ENCODE measurements at places on chromosomes 13 and 19. TPM values are rescaled to one million over a fixed set of nuclear protein-coding genes. Genes with fewer than 3 reads are reported as not detected.

ANGPTL8 gene
- total RNA-seq: not detected

DNA sequence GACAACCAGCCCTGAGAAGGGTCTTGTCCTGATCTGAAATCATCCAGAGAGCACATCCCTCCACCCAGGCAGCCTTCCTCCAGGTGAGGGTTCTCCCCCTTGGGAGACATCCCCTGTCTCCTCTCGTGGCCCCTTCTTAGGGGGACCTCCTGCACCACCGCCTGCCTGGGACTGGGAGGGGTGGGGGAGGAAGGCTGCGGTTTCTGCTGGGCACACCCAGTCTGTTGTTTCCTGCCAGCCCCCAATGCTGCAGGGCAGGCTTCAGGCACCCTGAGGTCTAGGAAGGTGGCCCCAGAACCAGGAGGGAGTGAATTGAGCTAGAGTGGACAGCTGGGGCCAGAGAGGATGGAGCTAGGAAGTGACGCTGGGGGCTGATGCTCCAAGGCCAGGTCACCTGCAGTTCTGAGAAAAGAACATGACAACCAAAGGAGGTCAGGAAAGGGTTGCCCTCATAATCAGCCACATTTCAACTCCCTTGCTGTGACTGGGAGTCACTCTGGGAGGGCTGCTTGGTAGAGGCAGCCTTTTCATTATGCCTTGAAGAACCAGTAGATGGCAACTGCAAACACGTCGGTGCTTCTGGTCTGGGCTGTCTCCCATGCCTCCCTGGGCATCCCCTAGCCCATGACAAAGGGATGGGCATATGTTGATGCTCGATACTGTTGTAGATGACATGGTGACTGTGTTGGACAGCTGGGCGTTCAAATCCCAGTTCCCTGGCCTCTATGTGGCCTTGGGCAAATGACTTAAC lies 1.4 kb downstream of the ARHGEF18 start:
- no peak for DNase-seq

GRCh38 chr13:104526561-104526960 lies 1460.3 kb upstream of the SLC10A2 start:
- DNase-seq: no peak

CBY2 gene
- not detected for total RNA-seq

CEACAM3 gene
- not detected for total RNA-seq
